ENCODE measurements at places on chromosomes 6 and 20.

DNA sequence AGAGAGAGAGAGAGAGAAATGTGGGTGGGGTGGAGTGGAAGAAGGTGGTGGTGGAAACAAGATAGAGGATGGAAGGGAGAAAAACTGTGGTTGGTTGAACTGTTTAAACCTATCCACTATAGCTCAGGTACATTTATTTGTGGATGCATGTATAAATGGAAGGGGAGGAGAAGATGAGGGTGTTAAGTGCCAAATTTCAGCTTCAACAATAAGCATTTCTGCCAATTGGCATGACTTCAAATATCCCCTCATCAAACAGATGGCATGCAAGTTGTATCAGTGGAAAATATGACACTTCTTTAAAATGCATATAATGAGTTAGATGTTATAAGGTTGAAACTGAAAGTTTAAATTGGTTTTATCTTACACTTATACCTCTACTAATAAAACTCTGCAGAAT is 216.1 kb downstream of the LMBRD1 start:
- DNase-seq: no peak

DNA sequence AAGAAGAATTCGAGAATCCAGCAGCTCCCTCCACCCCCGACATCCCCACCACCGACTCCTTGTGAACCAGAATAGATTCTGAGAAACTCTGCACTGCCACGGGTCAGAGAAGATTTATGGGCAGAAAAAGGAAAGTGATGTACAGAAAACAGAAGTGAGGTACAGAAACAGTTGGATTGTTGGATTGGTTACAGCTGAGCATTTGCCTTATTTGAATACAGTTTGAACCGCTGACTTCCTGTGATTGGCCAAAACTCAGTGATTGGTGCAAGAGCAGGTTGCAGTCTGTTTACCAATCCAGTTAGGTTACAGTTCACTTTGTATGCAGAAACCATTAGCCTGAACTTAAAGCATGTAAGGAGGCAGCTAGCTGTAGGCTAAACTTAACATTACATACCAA is 131.2 kb upstream of the HDDC2 start:
- no peak for DNase-seq

DNA sequence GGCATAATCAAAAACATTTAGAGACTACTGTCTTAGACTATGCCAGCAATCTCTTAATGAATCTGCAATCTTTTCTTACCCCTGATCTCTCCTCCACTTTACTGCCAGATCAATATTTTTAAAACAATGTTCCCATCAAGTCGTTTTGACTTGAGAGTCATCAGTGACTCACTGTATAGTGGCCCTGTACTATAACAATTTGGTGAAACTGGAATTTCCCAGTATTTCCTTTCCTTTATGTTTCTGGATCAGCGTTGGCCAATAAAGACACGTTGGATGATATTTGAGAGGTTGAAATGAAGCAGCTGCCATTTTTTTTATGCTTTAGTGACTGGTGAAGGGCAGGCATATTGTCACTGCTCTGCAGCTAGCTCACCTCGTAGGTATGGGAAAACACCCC is 10.1 kb upstream of the SMIM13 start:
- DNase-seq: no peak

GRCh38 chr6:4804095-4804494 is 27.9 kb downstream of the CDYL start:
- no peak for DNase-seq

DNA sequence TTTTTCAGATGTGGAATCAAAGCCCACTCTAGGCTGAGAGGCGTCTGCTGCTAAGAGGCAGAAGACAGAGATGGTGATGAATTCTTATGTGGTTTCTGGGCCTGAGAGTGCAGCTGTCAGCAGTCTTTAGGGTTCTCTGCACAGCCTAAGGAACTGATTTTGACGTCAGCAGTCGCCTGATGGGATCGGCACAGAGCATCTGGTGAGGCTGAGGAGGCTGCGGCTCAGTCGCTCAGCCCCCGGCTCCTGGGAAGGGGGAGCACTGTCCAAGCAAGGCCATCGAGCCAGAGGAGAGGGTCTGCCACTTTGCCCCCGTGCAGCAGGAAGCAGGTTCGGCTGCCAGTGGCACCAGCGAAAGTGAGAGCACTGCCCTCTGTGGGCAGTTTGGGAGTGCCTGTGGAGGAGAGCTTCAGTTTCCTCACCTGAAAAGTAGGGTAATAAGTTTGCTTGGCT is 92.5 kb downstream of the TCP11 start:
- DNase-seq: peak; percentile 88

DNA sequence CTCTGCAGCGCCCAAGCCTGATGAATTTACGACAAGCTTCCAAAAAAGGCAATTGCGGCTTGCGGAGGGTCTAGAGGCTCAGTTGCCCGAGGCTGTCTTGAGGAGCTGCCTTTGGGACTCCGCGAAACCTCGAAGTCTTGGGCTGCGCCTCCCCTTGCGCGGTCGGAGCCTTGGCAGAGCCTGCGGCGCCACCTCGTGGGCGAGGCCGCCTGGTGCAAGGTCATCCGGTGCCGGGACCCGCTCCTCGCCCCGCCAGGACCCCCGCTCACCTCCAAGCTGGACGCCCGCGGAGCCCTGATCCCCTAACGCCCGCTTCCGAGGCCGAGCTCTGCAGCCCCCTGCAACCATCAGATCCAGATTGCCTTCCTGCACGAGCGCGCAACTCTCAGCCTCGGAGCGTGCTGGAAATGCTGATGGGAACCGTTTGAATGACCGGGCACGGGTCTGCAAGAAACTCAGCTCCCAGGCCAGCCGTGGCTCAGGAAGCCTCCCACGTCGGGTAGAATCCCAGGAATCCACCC is 14.9 kb upstream of the FAM210B start:
- peak; percentile 65 for DNase-seq

DNA sequence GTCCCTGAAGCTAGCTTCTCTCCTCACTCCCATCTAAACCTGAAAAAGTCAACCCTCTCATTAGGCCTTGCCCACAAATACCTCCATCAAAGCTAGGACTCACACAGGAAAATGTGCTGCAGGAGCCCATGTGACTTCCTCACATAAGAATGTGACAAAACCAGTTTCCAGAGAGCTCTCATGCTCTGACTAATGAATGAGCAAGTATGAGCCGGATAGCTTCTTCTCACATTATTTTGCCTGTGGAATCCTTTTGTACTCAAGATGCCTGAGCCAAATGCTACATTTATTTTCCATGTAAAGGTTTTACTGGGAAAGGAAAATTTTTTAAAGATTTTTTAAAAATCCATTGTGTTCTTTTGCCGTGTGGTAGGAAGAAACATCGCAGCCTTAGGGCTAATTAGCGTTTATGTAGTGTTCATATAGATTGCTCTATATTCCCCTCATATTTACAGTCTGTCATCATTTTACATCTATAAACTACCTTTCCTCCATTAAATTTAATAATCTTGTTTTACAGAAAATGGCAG is 68.6 kb upstream of the CCN6 start:
- DNase-seq: peak; percentile 53

DNA sequence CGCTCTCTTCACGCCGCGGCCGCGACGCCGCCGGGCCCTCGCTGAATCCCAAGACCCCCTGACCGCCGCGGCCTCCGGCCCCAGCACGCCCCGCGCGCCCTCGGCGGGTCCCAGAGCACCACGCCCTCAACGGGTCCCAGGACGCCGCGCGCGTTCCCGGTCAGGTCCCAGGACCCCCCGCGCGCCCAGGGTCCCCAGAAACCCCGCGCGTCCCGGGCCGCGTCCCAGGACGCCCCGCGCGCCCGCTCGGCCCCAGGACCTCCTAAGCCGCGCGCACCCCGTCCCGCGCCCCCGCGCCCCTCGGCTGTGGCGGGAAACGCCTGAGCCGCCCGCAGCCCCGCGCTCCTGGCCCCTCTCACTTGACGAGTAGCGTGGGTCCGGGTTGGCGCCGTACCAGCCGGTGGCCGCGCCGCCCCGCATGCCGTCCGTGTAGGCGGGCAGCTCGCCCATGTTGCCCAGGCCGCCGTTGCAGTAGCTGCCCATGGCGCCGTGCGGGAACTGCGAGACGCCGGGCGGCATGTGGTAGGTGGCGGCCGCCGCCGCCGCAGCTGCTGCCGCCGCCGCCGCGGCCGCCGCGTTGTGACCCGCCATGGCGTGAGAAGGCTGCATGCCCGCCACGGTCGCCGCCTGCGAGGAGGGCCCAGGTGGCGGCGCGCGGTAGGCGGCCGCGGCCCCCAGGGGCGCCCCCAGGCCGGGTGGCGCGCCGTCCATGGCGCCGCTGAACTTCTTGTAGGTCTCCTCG is 556 bp downstream of the NKX2-4 start:
- DNase-seq: no peak

GRCh38 chr6:27867051-27867944 is 44.9 kb downstream of the OR2B2 start:
- peak; percentile 94 for DNase-seq

DNA sequence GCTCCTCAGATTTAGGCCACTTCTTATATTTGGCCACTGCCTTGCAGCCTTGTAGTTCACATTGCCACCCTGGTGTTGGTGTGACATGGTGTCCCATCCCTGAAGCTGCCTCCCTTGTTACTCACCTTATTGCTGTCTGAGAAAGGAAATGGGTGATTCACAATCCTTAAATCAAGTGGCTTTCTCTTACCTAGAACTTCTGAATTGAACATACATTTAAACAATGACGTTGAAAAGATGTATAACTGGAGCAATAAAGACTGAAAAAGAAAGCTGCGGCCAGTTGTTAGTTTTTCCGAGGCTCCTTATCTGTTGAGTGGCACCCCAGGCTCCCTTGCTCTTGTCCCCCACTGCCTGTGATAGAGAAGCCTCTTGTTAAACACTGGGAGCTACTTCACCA is 28.8 kb upstream of the GNRH2 start:
- DNase-seq: no peak

GRCh38 chr6:80321011-80321410 is 214.5 kb downstream of the BCKDHB start:
- no peak for DNase-seq

GRCh38 chr6:35296931-35297600 is 552 bp upstream of the DEF6 start:
- no peak for DNase-seq

- DNase-seq: no peak
Observed at GRCh38 chr6:156391977-156392376, 385.2 kb upstream of the ARID1B start.

- no peak for DNase-seq
Observed at GRCh38 chr6:130037207-130037811, 18.9 kb downstream of the L3MBTL3 start.
